ENCODE measurements at places on chromosomes 2 and 18. TPM values are rescaled to one million over a fixed set of nuclear protein-coding genes. Genes with fewer than 3 reads are reported as not detected.
A peak's percentile ranks its signal among the peaks of the same experiment; 100 is the strongest.

The OLA1 gene
- 75.6 TPM for total RNA-seq

The CIB4 gene
- not detected for total RNA-seq

- no peak for DNase-seq
These were observed 32.4 kb upstream of the YWHAQ start for GRCh38 chr2:9663008-9663879.

GRCh38 chr18:34936772-34937171 lies 104.4 kb upstream of the MAPRE2 start:
- no peak for DNase-seq

- no peak for DNase-seq
These were observed 1188.5 kb downstream of the LRP1B start for GRCh38 chr2:140942284-140942683.

DNA sequence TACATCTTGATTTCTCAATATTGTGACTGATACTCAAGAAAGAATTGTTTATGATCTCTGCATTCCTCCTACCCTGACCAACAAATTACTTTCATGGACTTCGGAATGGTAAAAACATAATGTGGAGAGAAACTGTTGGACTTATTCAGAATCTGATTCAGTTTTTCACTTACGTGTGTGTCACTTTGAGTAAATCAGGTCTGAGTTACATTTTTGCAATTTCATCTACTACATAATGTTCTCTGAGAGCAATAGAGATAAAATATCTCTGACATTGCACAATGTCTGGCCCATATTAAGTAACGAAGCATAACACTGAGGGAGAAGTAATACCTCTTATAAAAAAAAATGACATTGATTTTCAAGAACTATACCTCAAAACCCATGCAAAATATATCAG lies 1337.9 kb upstream of the CHAC2 start:
- no peak for DNase-seq

DNA sequence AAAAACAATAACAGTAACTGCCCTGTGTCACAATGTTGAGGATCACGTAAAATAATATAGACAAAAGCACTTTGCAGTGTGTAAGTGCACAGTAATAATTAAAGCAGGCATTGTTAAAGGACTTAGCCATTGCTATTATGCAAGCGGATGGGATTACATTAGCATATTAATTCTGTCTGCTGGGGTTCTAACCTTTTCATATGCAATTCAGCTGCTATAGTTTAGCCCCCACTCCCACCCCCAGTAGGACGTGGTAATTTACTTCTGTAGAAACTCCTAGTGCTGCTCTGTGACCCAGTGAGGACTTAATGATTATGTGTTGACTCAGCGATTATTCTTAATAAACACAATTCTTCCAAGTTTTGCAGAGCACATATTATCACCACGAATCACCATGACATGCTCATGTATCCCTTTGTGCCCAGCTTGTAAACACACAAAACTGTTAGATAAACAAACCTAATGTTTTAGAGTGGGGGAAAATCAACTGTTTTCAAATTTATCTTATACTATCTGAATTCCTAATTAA lies 5.1 kb upstream of the ADAM23 start:
- DNase-seq = no peak

DNA sequence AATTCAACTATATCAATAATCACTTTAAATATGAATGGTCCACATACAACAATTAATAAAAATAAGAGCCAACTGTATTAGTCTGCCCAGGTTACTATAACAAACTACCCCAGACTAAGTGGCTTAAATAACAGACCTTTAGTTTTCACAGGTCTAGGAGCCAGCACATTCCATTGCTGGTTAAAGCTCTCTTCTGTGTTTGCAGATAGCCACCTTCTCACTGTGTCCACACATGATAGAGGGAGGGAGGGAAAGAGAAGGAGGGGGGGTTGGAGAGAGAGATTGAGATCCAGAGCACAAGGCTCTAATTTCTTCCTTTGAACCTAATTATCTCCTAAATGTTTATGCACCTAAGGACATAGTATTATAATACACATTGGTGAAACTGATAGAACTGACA lies 267.8 kb upstream of the NXPH2 start:
- no peak for DNase-seq

- DNase-seq = peak; percentile 55
These were observed 2.1 kb downstream of the MDH1 start for GRCh38 chr2:63590626-63591408.

- no peak for DNase-seq
These were observed 17.1 kb downstream of the KRCC1 start for GRCh38 chr2:88038263-88039105.

- no peak for DNase-seq
These were observed 67.0 kb downstream of the IRS1 start for GRCh38 chr2:226732478-226733188.
